ENCODE measurements at places on chromosomes 3 and 15.

- no peak for DNase-seq
Observed at GRCh38 chr15:29854413-29854812, 32.1 kb upstream of the TJP1 start.

DNA sequence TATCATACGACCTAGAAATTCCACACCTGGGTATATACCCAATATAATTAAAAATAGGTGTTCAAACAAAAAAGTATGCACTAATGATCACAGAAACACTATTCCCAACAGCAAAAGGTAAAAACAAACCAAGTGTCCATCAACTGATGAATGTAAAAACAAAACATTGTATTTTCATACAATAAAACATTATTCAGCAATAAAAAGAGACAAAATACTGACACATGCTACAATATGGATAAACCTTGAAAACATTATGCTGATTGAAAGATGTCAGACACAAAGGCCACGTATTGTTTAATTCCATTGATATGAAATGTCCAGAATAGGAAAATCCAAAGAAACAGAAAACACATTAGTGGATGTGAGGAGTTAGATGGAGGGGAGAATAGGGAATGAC is 71.0 kb downstream of the RPL22L1 start:
- no peak for DNase-seq

GRCh38 chr3:8581806-8582445 is 62.7 kb downstream of the SSUH2 start:
- DNase-seq: no peak

- DNase-seq: no peak
Observed at GRCh38 chr3:114884213-114884923, 262.7 kb downstream of the ZBTB20 start.

GRCh38 chr15:67543348-67543718 is 830 bp downstream of the MAP2K5 start:
- DNase-seq: no peak

GRCh38 chr3:6736836-6737629 is 123.9 kb upstream of the GRM7 start:
- DNase-seq: no peak

- no peak for DNase-seq
Observed at GRCh38 chr15:26866298-26867199, at the start of gene GABRA5. Gene GABRA5, plus strand, starts transcription at chr15:26867062. Its CDS starts 2,187 bp downstream, at chr15:26869249.

DNA sequence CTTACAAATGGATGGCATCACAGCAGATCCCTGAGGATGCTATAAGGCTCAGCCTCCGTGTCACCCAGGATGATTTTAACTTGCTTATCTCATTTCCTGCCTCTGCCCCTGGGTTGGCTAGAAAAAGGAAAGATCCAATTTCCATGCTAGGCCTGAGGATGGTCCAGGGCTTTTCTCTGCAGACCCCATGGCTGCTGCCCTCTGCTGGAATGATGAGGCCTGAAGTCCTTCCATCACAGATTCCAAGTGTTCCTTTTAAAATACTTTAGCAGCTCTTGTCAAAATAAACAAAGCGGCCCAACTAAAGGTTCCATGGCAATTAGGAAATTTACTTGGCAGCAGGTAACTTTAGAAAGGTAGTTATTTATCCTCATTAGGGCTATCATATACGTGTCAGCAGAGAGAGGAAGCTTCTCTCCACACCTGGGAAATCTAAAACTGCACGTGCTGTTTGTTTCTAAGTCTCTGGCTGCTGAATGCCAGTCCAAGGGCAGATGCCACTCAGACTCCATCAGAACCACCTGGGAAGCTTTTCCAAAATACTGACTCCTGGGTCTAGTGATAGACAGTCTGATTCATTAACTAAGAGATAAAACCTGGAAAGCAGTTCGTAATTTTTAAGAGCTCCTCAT is 401.9 kb upstream of the IL12A start:
- peak; percentile 3 for DNase-seq
